ENCODE measurements at places on chromosomes 16 and 17. TPM values are rescaled to one million over a fixed set of nuclear protein-coding genes. Genes with fewer than 3 reads are reported as not detected.

The CBFA2T3 gene
- 5.1 TPM for polyA plus RNA-seq

The TBC1D3C gene
- not detected for polyA plus RNA-seq

The CIBAR2 gene
- polyA plus RNA-seq, result 6.2 TPM

The FBF1 gene
- 8.7 TPM for polyA plus RNA-seq

The IL34 gene
- polyA plus RNA-seq, result 0.42 TPM

The RNF222 gene
- not detected for polyA plus RNA-seq

The RBFOX1 gene
- 1.7 TPM for polyA plus RNA-seq
